ENCODE measurements at places on chromosomes 2 and 18.
A peak's percentile ranks its signal among the peaks of the same experiment; 100 is the strongest.

DNA sequence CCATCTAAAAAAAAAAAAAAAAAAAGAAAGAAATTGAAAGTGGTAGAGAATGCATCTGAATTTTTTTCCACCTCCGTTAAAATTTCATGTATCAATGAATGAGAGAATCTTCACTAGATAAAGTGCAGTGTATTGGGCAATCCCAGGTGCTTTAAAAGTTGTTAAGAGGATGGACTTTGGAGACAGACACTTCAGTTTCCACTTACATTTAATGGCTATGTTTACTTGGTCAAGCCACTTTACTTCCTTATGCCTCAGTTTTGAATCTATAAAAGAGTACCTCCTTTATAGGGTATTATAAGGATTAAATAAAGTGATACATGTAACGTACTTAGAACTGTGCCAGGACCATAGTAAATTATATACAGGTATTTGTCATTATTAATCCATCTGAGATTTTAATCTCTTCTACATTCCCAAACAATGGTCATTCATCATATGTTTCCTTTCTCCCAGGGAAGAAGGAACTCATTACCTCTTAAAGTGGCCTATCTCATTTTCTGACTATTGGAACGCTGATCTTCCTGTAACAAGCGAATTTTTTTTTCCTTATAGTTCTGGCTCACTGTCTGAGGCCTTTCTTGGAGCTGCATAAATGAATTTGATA lies 29.1 kb upstream of the TANK start:
- no peak for DNase-seq

GRCh38 chr18:41814651-41815050 lies 140.4 kb upstream of the PIK3C3 start:
- DNase-seq = no peak

GRCh38 chr18:3066341-3067110 lies 53.6 kb upstream of the LPIN2 start:
- DNase-seq = no peak

- DNase-seq = no peak
These were observed 182.6 kb downstream of the GRB14 start for GRCh38 chr2:164438490-164439205.

- no peak for DNase-seq
These were observed 215.2 kb downstream of the GULP1 start for GRCh38 chr2:188506843-188507242.

DNA sequence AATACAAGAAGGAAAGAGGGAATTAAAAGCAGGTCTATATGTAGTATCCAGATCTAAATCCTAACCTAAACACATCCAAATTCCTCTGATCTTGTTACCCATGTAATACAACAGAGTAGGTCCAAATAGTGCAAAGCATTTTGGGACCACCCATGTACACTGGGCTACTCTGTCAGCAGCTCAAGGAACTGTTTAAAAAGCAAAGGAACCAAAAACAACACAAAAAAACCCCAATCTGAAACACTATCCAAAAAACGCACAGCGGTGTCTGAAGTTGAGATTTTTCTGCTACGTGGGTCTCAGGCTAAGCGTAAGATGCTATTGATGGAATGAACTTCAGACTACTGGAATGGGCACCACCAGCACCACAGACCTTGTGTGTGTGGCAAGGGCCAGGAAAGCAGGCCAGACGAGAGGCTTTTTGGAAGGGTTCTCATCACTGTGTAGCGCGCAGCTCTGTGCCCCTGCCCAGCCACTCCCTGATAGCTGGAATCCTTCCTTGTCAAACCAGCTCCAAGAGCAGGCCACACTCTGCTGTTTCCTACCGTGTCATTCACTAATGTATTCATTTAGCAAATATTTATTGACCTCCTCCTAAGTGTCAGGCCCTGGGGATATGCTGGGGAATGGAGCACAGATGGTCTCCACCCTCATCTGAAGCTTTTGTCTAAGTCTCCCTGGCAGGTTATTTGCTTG lies 101.4 kb downstream of the COLEC12 start:
- no peak for DNase-seq

DNA sequence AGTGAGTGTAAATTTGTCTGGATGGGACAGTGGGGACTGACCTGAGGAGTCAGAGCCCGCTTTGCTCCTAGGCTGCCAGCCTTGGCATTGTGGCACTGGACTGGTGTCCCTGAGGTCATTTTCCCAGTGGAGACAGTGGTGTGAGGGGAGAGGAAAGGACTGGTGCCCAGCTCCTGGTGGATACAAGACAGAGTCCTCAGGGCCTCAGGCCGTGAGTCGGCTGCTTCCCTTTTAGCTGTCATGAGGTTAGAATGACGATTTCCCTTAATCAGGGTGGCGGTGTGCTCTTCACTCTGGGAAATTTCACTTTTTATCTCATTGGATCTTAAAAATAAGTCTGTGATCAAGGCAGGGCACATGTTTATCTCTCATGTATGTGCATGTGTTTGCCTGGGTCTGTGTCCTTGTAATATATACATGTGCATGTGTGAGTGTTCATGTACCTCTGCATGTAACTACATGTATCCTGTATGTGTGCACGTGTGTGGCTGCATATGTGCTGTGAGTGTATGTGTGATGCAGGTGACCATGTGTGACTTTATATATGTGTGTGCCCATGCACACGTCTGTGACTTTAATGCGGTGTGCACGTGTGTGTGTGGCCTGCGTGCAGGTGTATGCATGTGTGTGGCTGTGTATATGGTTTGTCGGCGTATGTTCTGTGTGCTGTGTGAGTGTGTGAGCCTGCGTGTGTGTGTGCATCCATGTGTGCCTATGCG lies 55.7 kb downstream of the GLI2 start:
- DNase-seq = no peak

DNA sequence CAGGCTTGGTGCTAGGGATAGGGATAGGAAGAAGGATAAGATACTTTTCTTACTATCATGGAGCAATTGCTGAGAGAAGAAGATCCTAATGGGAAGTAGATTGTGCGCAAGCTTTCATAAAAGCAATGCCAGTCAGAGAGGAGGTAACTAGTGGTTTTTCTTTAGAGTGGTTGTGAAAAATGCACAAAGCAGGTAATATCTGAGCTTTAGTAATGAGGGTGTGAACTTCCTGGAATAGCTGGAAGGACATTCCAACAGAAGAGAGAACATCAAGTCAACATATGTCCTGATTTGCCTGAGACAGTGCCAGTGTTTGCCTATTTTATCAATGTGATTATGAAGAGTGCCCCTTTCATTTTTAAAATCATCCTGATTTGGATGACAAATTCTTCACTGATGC lies 34.1 kb downstream of the CCBE1 start:
- DNase-seq = no peak

- DNase-seq = no peak
These were observed 2.8 kb upstream of the SGO2 start for GRCh38 chr2:200523158-200523557.

- DNase-seq = no peak
These were observed 106.8 kb upstream of the FN1 start for GRCh38 chr2:215542690-215543089.

DNA sequence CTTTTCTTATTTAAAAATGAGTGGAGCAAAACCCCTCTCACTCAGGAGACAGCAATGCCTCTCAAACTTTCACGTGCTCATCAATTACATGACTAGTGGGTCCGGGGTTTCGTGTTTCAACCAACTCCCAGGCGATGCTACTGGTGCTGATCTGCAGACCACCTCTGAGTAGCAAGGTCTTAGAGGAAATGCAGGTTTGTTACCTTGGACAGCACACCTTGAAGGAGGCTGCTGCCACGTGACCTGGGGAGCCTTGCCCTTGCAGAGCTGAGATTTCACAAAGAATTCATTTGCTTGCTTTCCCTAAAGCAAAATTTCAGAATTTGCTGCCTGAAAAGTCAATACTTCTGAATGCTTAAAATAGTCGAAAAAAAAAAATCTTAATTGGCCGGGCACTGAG lies 32.4 kb downstream of the SMIM21 start:
- no peak for DNase-seq

DNA sequence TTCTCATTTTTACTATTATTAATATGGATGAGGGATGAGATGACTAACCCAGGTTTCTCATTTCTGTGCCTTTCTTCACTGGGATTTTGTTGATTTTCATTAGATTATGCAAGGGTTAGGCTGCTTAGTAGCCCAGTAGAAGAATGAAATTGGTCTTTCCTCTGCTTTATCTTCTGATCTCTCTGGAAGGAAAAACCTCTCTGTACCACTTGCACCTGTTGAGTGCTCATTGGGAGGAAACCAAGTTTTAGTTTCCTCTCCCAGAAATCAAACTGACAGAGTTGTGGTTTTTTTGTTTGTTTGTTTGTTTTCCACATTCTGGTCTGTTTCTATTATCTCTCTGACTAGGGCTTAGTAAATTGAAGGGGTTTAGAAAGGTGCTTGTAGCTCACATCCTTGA lies 60.8 kb downstream of the KIAA1328 start:
- DNase-seq = no peak

GRCh38 chr2:136008205-136008865 lies 22.9 kb upstream of the DARS1 start:
- DNase-seq = peak; percentile 63

GRCh38 chr18:76518860-76519538 lies 24.0 kb upstream of the ZNF516 start:
- no peak for DNase-seq

Measured in activated T-helper 2 cell treated with anti-CD3 and anti-CD28 coated beads, Interferon-gamma antibody, Interleukin-2, Interleukin-4, amounts not matched to agents 10 μg/mL and 5 μg/mL and 100 μg/mL, durations not matched to agents 14 hours and 24 hours and 36 hours (primary cell).